ENCODE measurements at places on chromosomes 3 and 15.

DNA sequence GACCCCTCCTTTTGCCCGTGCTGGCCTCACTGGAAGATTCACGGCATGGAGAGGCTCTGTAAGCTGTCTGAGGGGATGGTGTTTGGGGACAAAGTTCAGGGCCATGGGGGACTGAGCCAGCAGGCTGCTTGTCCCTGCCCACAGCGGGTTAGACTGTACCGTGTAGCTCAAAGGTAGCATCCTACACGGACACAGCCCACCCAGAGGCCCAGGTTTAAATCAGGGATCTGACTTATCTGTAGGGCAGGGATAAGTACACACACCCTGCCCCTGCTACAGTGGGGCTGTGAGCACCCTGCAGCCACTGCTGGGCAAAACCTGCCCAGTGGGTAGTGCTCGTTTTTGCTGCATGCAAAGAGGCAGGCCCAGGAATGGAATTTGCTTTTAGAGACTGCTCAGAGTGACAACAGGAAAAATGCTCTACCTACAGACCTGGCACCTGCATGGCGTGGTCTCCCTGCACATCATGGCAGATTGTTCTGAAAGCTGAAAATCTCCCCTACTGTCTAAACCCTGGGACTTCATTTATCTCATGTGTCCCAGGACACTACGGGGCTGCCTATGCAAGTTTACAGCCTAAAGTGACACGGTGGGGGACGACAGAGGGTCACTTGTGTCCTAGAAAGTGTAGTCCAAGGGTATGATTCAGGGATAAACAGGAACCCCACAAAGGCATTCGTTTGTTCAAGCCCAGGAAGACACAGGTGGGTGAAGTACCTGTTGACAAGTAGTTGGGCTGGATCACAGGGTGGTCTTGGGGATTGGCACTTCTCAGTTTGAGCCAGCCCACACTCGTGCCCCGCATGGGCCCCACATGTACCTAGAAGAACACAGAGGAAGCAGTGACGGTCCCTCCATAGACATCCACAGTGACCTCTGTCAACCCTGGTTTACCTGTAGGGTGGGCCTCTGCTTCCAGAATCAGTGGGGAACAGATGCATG is 27.7 kb downstream of the CHDH start:
- no peak for DNase-seq

GRCh38 chr3:171378586-171378985 is 81.6 kb downstream of the TNIK start:
- no peak for DNase-seq

GRCh38 chr3:188633206-188633605 is 479.2 kb downstream of the LPP start:
- DNase-seq: no peak

DNA sequence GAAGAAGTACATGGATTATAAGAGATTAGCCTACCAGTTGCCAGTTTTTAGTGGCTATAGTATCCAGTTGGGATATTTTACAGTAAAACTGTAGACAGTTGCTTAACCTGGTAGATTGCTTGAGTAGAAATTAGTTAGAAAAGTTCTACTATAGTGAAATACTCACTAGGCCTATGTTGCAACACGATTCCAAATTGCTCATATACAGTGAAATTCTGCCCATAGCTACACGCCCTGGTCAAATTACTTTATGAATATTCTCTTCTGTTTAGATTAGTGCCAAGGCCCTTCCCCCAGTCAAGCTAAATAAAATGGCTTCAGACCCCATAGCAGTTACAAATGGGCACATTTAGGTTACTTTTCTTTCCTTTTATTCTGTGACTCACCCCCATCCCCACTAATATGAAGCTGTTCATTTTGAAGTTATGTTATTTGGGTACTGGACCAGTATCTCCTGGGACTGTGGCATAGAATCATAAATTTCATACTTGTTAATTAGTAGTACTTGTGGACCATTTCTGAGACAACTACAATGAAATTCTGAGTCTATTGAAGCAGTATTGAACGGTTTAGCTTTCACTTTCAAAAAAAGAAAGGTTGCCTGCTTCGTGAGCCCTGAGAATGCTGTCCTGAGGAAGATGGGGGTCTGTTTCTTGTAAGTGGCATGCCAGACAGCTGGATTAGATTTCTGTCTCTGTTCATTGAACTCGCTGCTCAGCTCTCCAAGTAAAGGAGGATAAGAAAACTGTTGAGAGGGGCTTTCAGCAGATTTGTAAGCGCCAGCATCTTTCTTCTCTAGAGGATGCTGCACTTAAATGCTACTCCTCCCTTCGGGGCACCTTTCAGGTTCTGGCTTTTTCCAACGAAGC is 65.8 kb upstream of the CFAP20DC start:
- DNase-seq: no peak

DNA sequence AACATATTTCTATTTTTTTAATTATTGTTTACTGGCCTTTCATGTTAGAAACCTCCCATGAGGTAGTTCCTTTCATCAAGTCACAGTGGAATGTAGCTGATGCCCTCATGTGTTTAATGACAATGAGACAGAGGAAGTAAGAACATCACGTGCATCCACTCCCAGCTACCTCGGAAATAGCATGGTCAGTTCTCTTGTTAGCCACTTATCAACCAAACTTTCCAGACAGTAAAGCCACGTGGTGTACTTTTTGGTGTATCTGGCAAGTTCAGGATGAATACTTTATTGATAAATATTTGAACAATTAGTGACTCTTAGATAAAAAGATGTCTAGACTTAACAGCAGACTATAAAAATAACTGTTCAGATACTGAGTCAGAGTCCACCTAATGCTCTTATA is 781.7 kb downstream of the MECOM start:
- no peak for DNase-seq

- peak; percentile 23 for DNase-seq
These were observed 11.0 kb downstream of the THBS1 start for GRCh38 chr15:39591896-39592315.

- no peak for DNase-seq
These were observed 38.5 kb downstream of the MAP3K13 start for GRCh38 chr3:185401319-185401955.

- no peak for DNase-seq
These were observed 642.9 kb upstream of the KCNMB2 start for GRCh38 chr3:177893331-177893730.

DNA sequence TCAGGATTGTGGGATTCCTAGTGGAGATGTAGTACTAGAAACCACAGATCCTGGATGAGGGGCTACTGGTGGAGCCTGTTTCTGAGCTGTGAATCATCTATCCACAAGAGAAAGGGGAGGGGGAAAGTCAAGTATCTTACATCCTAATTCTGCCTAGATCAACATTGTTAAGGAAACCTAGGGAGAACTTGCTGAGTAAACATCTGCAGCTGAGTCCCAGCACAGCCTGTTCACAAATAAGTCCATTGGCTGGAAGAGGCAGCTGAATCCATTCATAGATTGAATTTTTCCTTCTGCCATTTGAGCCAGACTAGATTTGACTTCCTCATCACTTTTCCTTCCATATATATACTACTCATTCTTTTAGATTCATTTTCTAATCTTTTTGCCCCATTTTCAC is 460.5 kb downstream of the TUSC7 start:
- no peak for DNase-seq

- DNase-seq: no peak
These were observed 73.2 kb downstream of the TBC1D2B start for GRCh38 chr15:78004222-78004727.

GRCh38 chr15:66845266-66845785 is 143.3 kb downstream of the SMAD6 start:
- no peak for DNase-seq

DNA sequence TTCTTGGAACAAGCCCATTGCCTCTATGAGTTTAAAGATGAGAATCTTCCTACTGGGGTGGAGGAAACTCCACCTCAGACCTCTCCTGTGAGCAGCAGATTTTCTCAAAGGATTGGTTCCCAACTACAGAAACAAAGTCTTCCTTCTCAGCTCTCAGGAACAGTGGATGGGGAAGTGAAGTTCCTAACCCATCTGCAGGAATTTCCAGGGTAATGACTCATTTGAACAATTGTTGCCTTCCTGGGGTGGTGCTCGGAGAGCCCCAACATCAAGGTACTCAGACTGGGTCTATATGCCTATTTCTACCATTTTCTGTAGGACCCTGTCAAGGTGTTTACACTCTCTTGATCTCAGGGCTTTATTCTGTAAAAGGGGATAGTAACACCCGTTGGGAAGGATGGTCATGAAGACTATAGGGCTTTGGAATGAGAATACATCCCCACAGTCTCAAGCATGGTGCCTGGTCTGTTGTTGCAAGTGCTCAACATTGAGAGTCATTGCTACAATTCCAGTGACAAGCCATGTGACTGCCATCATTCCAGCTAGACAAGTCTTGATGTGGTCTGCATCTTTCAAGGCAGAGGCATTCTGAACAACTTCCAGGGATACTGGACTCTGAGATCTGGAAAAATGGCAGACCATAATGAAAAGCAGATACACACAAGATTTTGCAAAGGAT is 33.0 kb downstream of the TRIM42 start:
- DNase-seq: no peak

- DNase-seq: no peak
These were observed 37.1 kb downstream of the MAP3K13 start for GRCh38 chr3:185399737-185400667.

All from keratinocyte (primary cell).